ENCODE measurements at places on chromosomes 6 and 20. TPM values are rescaled to one million over a fixed set of nuclear protein-coding genes. Genes with fewer than 3 reads are reported as not detected.

Gene PRPH2
- total RNA-seq = not detected

Gene HLA-DQB1
- not detected for total RNA-seq

Gene HLA-DPA1
- total RNA-seq = not detected

Gene SAMD3
- not detected for total RNA-seq

Gene MAFB
- total RNA-seq = 15.9 TPM

DNA sequence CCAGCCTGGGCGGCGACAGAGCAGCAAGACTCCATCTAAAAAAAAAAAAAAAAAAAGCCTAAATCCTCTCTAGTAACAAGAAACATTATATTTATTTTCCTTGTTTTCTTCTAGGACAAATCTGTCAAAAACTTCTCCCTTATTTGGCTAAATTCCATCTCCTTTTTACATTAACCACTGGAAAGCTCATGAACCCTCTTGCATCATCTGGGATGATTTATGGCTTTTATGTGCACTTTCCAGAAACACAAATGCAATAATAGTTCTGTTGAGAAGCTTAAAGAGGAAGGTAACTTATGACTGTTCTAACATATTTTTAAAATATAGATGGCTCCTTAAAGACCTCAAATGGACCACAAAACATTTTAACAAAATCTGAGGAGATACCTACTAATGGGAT lies 526.1 kb upstream of the SPTLC3 start:
- no peak overlapping the region for H3K27ac ChIP-seq
- no peak overlapping the region for H3K4me3 ChIP-seq
- H3K27me3 ChIP-seq = no peaks in the 10 kb centered on the region
- H3K36me3 ChIP-seq = no peaks in the 10 kb centered on the region
- DNase-seq = peak; percentile 41

- no peaks in the 10 kb centered on the region for H3K4me1 ChIP-seq
- no peak overlapping the region for H3K27ac ChIP-seq
These were observed 145.4 kb upstream of the EYS start for GRCh38 chr6:65852369-65852852.

DNA sequence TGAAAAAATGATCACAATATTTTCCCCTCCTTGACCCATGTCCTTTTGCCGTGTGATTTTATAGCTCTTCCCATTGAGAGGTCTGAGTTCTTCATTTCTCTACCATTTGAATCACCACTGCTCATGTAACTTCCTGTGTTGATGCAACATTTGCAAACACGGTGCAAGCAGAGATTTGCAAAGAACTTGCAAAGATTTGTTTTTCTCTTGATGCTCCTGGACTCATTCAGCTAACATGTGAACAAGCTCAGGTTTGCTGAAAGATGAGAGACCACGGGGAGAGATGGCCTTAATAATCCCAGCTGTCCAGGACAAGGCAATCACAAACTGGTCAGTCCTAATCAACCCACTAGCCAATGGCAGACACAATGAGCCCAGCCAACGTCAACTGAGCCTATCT lies 8.6 kb downstream of the VNN2 start:
- H3K4me3 ChIP-seq = no peak overlapping the region
- peak; percentile 53 for DNase-seq
- H3K4me1 ChIP-seq = peaks cover 19% of the 10 kb centered on the region
- no peaks in the 10 kb centered on the region for H3K27me3 ChIP-seq

- H3K36me3 ChIP-seq = no peaks in the 10 kb centered on the region
- no peak overlapping the region for H3K27ac ChIP-seq
- H3K4me1 ChIP-seq = no peaks in the 10 kb centered on the region
- no peak for DNase-seq
These were observed 19.1 kb downstream of the DOK5 start for GRCh38 chr20:54494303-54495006.

- no peaks in the 10 kb centered on the region for H3K27me3 ChIP-seq
- no peak overlapping the region for H3K4me3 ChIP-seq
- peaks cover 21% of the 10 kb centered on the region for H3K4me1 ChIP-seq
- no peaks in the 10 kb centered on the region for H3K36me3 ChIP-seq
These were observed 241.6 kb upstream of the SUPT3H start for GRCh38 chr6:45619211-45619760.

- H3K4me1 ChIP-seq = peaks cover 19% of the 10 kb centered on the region
- H3K27me3 ChIP-seq = no peaks in the 10 kb centered on the region
- no peak for DNase-seq
- peak overlapping the region; percentile 63 for H3K27ac ChIP-seq
- peak overlapping the region; percentile 35 for H3K4me3 ChIP-seq
These were observed 16.9 kb downstream of the ILRUN start for GRCh38 chr6:34679552-34680253.

DNA sequence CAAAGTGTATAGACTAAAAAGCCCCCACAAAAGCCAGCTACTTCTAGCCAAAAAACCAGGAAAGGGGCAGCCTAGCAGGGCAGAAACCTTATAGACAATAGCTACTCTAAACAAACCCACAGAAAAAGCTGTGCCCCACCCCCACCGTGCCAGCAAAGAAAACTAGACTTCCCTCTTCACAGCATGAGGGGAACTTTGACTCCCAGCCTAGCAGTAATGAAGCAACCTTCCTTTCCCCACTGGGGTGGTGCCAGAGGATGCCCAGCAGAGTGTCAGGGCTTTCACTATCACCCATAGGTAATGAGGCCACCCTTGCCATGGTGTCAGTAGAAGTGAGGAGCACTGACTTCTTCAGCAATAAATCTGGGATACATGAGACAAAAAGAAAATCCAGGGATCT lies 99.0 kb upstream of the LGSN start:
- H3K27me3 ChIP-seq = no peaks in the 10 kb centered on the region
- H3K4me1 ChIP-seq = no peaks in the 10 kb centered on the region
- no peak overlapping the region for H3K27ac ChIP-seq
- no peak overlapping the region for H3K4me3 ChIP-seq

DNA sequence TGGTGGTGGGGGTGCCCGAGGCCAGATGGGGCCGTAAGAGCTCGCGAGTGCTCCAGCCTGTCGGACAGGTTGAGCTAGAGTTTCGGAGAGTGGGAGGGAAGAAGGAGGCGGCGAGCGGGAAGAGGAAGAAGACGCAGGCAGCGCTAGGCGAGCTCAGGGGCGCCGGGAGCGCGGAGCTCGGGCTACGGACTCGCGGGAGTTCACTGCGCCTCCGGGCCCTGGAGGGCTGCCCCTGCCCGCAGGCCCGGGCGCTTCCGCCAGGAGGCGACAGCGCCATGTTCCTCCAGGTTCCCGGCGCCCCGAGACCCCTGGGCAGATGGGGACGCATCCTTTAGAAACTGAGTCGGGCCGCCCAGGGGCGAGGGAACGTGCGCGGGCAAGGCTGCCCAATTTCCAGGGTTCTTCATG lies 984 bp downstream of the TFAP2C start:
- peak overlapping the region; percentile 90 for H3K4me3 ChIP-seq
- peaks cover 33% of the 10 kb centered on the region for H3K4me1 ChIP-seq
- no peaks in the 10 kb centered on the region for H3K27me3 ChIP-seq
- H3K27ac ChIP-seq = peak overlapping the region; percentile 85
- DNase-seq = peak; percentile 88

DNA sequence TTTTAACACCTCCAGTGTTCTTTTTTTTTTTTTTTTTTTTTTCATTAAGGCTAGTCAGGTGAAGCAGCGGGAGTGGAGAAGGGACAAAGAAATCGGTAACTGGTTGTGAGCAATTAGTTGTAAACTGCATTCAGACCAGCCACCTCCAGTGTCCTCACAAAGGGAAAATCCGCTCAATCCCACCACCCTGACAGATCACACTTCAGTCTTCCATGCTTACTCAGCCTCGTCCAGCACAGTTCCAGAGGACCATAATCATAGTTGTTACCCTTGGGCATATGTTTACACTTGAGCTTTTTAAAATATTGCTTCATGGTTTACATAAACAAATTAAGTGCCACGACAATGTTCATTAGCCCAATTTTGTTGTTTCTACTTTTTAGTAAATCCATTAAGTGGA lies 10.2 kb downstream of the DYNLRB1 start:
- no peak for DNase-seq
- H3K4me3 ChIP-seq = peak overlapping the region; percentile 72
- peak overlapping the region; percentile 97 for H3K27ac ChIP-seq
- H3K36me3 ChIP-seq = peaks cover 77% of the 10 kb centered on the region
- peaks cover 36% of the 10 kb centered on the region for H3K4me1 ChIP-seq

DNA sequence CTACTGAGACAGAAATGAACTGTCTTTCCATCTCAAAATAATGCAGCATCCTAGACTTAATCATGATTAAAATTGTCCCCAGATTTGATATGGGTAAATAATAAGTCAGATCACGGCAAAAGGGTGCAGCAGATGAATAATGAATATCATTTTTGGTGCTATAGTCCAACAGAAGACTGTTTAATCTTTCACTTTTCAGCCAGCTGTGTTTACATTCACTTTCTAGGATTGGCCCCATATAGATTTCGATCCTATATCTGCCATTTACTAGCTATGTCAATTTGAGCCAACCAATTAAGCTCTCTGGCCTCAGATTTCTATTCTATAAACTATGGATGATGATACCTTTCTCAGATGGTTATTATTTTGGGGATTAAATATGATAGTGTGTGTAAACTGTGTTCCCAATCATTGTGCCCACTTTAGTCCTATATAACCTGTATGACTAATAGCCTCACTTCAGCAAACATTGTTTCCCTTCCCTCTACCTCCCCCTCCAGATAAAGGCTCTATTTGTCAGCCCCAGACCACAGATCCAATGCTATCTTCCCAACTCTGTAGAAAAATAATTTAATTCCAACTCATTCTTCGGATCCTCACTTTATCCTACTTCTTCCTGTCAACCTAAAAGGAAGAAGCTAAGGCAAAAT lies 53.6 kb upstream of the NT5E start:
- H3K4me3 ChIP-seq = no peak overlapping the region
- H3K36me3 ChIP-seq = peaks cover 5% of the 10 kb centered on the region
- H3K27me3 ChIP-seq = no peaks in the 10 kb centered on the region
- H3K27ac ChIP-seq = no peak overlapping the region
- no peak for DNase-seq

GRCh38 chr6:36774331-36774730 lies 64.9 kb downstream of the CPNE5 start:
- DNase-seq = no peak
- no peak overlapping the region for H3K4me3 ChIP-seq
- H3K27me3 ChIP-seq = peaks cover 22% of the 10 kb centered on the region
- H3K27ac ChIP-seq = no peak overlapping the region

DNA sequence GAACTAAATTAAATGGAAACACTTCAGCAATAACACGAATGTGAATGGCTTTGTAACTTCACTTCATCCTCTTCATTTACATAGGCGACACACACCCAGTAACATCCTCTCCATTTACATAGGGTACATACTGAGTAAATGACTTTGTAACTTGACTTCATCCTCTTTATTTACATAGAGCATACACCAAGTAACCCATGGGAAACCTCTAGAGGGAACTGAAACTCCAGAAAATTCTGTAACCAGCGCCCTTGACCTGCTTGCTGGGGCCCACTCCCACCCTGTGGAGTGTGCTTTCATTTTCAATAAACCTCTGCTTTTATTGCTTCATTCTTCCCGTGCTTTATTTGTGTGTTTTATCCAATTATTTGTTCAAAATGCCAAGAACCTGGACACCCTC lies 81.6 kb upstream of the OPRM1 start:
- no peak for DNase-seq
- H3K4me3 ChIP-seq = no peak overlapping the region
- H3K27me3 ChIP-seq = peaks cover 3% of the 10 kb centered on the region

DNA sequence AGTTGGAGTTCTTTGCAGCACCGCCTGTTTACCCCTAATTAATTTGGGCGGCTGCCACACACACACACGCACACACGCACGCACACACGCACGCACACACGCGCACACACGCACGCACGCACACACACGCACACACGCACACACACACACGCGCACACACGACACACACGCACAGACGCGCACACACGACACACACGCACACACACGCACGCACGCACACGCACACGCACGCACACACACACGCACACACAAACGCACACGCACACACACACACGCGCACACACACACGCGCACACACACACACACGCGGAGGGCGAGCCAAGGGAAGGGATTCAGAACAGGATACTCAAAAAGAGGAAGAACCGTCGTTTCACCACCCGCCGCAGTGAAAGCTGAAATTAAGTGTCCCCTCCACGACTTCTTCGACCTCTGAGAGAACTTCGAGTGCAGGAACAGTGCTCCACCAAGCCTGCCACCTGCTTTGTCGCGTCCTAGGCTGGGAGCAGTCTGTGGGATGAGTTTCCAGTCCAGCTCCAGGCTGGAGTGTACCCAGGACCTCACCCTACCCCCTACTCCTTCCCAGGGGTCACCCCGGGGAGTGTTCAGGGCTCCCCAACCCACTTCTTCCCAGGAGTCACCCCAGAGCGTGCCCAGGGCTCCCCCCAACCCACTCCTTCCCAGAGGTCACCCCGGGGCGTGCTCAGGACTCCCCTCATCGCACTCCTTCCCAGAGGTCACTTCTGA lies 1.1 kb downstream of the RNASET2 start:
- H3K36me3 ChIP-seq = no peaks in the 10 kb centered on the region
- H3K27me3 ChIP-seq = no peaks in the 10 kb centered on the region
- no peak for DNase-seq

- no peak overlapping the region for H3K4me3 ChIP-seq
- no peak for DNase-seq
- peak overlapping the region; percentile 36 for H3K27ac ChIP-seq
- H3K36me3 ChIP-seq = peaks cover 6% of the 10 kb centered on the region
- no peaks in the 10 kb centered on the region for H3K27me3 ChIP-seq
These were observed 188.7 kb upstream of the CEP162 start for GRCh38 chr6:84416043-84416657.

GRCh38 chr20:32325706-32326503 lies 32.2 kb upstream of the ASXL1 start:
- DNase-seq = peak; percentile 74
- no peak overlapping the region for H3K27ac ChIP-seq
- H3K4me3 ChIP-seq = no peak overlapping the region
